Gastrocnemius medialis (tissue), 4 donors: ENCODE measurements at places on chromosomes 16 and 17. TPM values are rescaled to one million over a fixed set of nuclear protein-coding genes. Genes with fewer than 3 reads are reported as not detected.

NMRAL1 gene
- total RNA-seq = 9.0 TPM

DNA sequence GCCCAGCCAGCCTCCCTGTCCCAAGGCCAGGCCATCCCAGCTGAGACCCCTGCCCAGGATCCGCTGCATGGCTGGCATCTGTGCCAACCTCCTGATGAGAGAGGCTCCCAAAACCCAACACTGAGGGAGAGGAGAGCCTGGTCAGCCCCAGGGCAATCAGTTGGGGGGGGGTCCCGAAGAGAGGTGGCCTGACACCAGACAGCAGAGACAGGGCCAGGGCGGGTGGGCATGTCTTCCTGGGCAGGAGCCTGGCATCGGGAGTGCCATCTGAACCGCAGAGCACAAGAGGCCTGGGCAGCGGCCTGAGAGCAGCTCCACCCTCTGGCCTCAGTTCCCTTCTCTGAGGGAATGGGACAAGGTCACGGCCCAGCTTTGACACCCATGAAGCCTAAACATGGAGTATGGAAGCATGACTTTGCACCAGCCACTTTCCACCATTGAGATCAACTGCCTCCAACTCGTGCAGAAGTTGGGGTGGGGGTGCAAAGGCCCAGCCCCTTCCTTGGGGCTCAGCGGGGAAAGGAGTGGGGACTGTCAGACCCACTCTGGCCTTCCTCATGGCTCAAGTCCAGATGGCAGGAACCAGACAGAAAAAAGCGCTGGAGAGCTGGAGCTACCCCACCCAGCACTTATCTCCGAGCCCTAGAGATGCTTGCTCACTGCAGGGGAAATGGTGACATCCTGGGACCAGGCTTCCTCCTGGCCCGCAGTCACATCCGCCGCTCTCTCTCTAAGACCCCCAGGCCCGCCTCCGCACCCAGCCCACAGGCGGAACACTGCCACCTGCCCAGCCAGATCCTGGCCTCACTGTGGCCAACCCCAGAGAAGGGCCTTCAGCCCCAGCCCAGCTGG lies 9.7 kb downstream of the RHBDF2 start:
- no peak for DNase-seq
- no peak overlapping the region for H3K4me3 ChIP-seq
- no peaks in the 10 kb centered on the region for H3K27me3 ChIP-seq
- H3K4me1 ChIP-seq = peaks cover 12% of the 10 kb centered on the region
- peak overlapping the region; percentile 71 for H3K27ac ChIP-seq

- no peak for DNase-seq
- H3K27ac ChIP-seq = peak overlapping the region; percentile 91
- no peak overlapping the region for H3K4me3 ChIP-seq
- H3K27me3 ChIP-seq = no peaks in the 10 kb centered on the region
Observed at GRCh38 chr17:57102122-57102521, 17.1 kb downstream of the AKAP1 start.

GRCh38 chr17:78493450-78493849 lies 83.7 kb downstream of the DNAH17 start:
- no peak overlapping the region for H3K4me3 ChIP-seq
- no peaks in the 10 kb centered on the region for H3K36me3 ChIP-seq
- peaks cover 5% of the 10 kb centered on the region for H3K27me3 ChIP-seq

- H3K4me1 ChIP-seq = peaks cover 22% of the 10 kb centered on the region
- no peaks in the 10 kb centered on the region for H3K27me3 ChIP-seq
- no peak overlapping the region for H3K27ac ChIP-seq
- no peak for DNase-seq
Observed at GRCh38 chr17:15652960-15653359, 31.2 kb downstream of the TRIM16 start.

DNA sequence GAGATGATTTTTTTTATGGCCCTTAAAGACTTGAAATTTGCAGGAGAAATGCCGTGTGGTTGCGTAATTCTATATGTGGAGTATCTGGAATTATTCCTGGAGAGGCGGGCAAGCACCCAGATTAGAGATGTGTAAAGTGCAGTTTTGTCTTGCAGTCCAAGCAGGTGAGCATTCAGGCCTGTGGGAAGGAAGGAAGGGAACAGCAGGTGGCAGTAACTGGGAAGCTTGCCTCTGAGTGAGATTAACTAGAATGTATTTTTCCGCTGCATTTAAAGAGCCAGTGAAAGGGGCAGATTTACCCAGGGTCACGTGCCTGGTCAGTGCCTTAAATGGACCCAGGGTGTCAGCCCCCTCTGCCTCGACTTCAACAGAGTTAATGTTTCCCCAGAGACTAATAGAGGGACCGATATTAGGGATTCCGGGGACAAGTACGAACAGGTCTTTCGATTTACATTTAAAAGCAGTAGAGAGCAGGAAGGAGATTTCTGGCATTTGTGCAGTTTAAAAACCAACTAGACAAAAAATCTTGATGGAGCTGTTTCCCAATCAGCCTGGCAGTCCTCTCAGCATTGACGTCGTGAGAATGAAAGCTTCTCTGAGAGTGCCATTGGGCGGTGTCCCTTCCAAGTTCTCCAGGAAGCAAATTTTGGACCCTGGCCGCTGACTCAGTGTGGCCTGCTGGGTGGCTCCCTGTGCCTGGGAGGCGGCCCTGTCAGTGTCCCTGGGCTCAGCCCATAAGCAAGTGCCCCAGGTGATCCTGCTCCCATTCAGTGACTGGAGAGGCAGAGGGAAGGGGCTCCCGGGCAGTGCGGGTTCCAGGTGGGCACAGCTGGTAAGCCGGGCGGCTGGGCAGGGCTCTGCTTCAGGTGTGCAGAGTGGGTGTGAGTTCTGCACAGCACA lies 38.2 kb downstream of the KSR1 start:
- DNase-seq = peak; percentile 73
- no peaks in the 10 kb centered on the region for H3K36me3 ChIP-seq
- peak overlapping the region; percentile 21 for H3K27ac ChIP-seq
- peaks cover 18% of the 10 kb centered on the region for H3K4me1 ChIP-seq

- no peak overlapping the region for H3K27ac ChIP-seq
- no peaks in the 10 kb centered on the region for H3K27me3 ChIP-seq
- no peak overlapping the region for H3K4me3 ChIP-seq
- DNase-seq = no peak
Observed at GRCh38 chr16:74817851-74818250, 43.2 kb upstream of the FA2H start.

GRCh38 chr17:29847118-29847517 lies 82.9 kb downstream of the SSH2 start:
- no peak for DNase-seq
- H3K4me3 ChIP-seq = no peak overlapping the region
- no peaks in the 10 kb centered on the region for H3K36me3 ChIP-seq
- no peaks in the 10 kb centered on the region for H3K4me1 ChIP-seq

DNA sequence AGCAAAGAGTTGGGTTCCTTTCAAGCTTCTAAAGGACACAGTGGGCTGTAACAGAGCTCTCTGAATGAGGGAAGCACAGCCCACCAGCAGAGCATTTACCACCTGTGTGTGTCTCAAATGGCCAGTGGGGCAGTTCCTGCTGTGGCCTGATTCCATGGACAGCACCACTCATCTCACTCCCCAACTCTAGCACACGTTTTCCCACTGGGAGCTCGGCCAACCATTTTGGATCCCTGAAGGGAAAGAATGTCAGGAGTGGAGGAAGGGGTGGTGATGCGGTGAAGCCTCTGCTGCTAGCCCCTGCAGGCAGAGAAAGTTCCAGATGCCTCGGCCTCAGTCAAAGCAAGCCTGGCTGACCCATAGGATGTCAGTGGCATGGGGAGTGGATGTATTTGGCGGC lies 86.6 kb downstream of the PLXDC1 start:
- no peaks in the 10 kb centered on the region for H3K36me3 ChIP-seq
- H3K27me3 ChIP-seq = no peaks in the 10 kb centered on the region
- no peak overlapping the region for H3K27ac ChIP-seq
- H3K4me3 ChIP-seq = no peak overlapping the region
- no peak for DNase-seq
